ENCODE measurements at places on chromosomes 7 and 10. TPM values are rescaled to one million over a fixed set of nuclear protein-coding genes. Genes with fewer than 3 reads are reported as not detected.
A peak's percentile ranks its signal among the peaks of the same experiment; 100 is the strongest.

ANXA8 gene
- total RNA-seq, result 1.4 TPM

DNA sequence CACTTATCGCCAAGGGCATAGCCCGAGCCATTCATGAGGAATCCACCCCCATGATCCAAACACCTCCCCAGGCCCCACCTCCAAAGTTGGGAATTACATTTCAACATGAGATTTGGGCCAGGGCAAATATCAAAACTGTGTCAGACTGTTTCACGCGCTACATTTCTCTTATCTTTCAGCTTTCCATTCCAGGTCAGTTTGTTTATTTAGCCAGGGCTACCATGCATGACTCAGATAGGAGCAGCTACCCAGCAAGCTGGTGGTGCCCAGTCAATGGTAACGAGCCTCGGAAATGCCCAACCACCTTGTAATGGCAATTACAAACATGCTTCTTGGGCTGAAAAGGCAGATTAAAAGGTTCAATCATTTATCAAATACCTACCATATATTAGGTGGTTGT, 43.6 kb upstream of the BAMBI start:
- peak; percentile 37 for DNase-seq

NRG3 gene
- 0.58 TPM for total RNA-seq

DNA sequence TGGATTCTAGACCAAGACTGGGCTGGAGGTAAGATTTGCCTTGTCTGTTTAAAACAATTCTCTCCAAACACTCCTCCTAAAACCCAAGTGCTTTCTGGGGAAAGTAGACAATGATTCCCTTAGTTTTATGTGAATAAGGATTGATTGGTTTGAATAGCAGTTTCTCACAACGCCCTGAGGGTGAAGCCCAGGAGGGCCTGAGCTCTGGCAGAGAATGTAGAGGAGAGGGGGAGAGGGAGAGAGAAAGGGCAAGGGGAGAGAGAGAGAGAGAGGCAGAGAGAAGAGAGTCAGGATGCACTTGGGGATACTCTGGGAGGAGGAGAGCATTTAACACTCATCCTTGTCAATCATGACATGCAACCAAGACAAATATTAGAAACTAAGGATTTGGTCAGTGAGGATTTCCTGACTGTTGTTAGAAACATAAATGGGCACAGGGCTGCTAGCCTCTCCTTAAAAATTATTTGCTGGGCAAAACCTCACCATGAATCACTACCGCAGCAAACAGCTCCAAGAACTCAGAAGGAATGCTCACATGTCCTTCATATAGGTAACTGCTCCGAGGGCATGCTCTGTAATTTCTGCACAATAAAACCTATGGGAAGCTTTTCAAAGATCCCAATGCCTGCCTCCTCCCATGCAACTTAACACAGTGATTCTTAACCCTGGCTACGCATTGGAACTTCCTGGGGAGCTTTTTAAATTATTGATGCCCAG, 55.2 kb upstream of the RAPGEF5 start:
- no peak for DNase-seq

CCL24 gene
- not detected for total RNA-seq
